ENCODE measurements at places on chromosomes 5 and 9. TPM values are rescaled to one million over a fixed set of nuclear protein-coding genes. Genes with fewer than 3 reads are reported as not detected.

DNA sequence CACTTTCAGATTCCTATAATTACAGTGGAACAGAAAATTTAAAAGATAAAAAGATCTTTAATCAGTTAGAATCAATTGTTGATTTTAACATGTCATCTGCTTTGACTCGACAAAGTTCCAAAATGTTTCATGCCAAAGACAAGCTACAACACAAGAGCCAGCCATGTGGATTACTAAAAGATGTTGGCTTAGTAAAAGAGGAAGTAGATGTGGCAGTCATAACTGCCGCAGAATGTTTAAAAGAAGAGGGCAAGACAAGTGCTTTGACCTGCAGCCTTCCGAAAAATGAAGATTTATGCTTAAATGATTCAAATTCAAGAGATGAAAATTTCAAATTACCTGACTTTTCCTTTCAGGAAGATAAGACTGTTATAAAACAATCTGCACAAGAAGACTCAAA, 29.5 kb downstream of the ZFYVE16 start:
- no peak for DNase-seq

DNA sequence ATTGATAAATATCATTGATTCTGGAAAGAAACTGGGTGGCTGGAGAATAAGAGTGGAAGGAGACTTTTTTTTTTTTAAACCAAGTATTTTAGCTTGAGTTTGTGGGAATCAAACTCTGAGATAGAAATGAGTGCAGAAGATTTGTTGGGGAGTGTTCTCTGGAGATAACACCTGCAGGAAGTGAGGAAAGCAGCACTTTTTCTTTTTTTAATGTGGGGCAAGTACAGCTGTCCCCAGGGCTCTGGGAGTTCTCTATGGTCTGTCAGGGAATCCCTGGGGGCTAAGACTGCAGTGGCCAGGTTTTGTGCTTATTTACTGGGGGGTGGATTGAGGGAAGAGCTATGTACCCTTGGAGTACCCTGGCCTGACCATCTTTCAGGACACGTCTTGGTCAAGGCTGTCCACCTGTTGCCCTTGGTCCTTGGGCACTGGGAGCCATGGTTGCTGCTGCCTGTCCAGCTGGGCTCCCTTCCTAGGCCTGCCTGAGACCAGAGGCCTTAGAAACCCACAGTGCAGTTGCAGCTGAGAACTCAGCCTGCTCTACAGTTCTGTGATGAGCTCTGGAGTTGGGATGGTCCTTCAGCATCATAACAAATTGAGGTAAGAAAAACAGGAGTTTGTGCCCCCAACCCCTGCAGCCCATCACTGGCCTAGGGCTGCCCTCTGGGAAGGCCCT, 85.8 kb downstream of the PHAX start:
- no peak for DNase-seq

The MCTP1 gene
- 48.5 TPM for total RNA-seq

DNA sequence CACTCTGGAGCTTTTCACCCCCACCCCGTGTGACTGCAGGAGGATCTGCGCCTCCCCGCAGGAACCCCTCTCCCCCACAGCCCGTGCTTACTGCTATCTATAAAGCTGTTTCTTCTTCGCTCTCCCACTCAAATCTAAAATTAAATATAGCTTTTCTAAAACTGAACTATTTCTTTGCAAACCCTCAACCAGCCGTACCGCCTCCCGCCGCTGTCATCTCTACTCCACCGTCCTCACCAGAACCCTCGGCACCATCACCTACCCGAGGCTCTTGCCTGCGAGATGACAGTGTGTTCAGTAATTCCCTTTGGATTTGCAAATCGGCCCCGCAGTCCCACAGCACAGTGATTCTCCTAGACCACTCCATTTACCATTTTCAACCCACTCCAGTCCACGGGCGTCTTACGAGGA, 13.6 kb downstream of the LPCAT1 start:
- peak; percentile 50 for DNase-seq

DNA sequence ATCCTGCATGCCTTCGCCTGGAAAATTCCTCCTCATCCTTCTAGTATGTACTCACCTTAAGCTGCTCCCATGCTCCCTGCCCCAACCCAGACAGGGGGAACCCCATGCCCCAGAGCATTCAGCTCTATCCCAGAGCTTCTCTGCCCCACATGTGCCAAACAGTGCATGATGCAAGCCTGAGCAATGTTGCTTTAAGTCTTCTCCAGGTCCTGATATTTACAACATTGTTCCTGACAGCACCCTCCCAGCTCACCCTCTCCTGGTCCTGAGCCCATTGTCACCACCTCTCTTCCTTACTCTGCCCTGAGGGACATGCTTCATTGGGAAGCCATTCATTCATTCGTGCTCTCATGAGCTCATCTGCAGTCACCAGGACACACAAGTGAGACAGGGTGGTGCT, 23.4 kb upstream of the BARX1 start:
- DNase-seq, result no peak

Data from frontal cortex (tissue), 4 donors.